Mesothelial cell of epicardium (in vitro differentiated cells): ENCODE measurements at places on chromosomes 13 and 19. TPM values are rescaled to one million over a fixed set of nuclear protein-coding genes. Genes with fewer than 3 reads are reported as not detected.

SIGLECL1 gene
- total RNA-seq: not detected in 3 replicates

VSTM2B gene
- not detected in 3 replicates for total RNA-seq

ATP4A gene
- total RNA-seq: 0.11 to 0.22 TPM (median 0.16 TPM) in 3 replicates

AZU1 gene
- 6.4 to 7.1 TPM (median 6.7 TPM) in 3 replicates for total RNA-seq

GPC6 gene
- 106 to 112 TPM (median 110 TPM) in 3 replicates for total RNA-seq

ZNF730 gene
- 7.0 to 9.1 TPM (median 8.5 TPM) in 3 replicates for total RNA-seq

DNA sequence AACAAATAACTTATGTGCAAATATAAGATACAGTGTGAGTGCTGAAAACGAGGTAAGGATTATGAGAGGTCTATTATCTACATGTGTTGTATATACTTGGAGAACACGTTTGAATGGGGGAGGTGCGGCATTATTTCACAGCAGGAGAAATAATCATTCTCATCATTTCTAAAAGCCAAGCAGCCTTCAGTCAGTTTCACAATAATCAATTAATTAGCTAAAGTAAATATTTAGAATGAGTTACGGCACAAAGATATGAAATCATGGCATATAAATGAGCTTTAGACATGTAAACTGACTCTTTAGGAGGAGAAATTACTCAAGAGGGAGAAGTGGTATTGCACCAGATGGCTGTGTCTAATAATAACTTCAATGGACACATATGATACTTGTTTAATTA lies 366.6 kb downstream of the DNAJC15 start:
- DNase-seq: no peak

GRCh38 chr19:20051841-20052768 lies 12.8 kb upstream of the ZNF682 start:
- DNase-seq: peak; percentile 93

DNA sequence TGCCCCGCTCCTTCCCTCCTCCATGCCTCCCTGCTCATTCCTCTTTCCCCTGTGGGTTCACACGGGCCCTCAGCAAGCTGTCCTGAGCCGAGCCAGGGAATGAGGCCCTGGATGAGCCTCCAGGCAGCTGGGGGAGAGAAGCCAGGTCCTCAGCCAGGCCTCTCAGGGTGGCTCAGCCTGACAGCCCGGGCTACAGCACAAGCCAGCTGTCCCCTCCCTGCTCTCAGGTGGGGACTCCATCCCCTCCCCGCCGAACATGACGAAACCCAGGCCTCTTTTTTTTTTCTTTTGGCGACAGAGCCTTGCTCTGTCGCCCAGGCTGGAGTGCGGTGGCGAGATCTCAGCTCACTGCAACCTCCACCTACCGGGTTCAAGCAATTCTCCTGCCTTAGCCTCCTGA lies 40.0 kb upstream of the MATK start:
- no peak for DNase-seq

- DNase-seq: no peak
Measured at GRCh38 chr13:88063741-88064140, 392.6 kb downstream of the SLITRK5 start.

DNA sequence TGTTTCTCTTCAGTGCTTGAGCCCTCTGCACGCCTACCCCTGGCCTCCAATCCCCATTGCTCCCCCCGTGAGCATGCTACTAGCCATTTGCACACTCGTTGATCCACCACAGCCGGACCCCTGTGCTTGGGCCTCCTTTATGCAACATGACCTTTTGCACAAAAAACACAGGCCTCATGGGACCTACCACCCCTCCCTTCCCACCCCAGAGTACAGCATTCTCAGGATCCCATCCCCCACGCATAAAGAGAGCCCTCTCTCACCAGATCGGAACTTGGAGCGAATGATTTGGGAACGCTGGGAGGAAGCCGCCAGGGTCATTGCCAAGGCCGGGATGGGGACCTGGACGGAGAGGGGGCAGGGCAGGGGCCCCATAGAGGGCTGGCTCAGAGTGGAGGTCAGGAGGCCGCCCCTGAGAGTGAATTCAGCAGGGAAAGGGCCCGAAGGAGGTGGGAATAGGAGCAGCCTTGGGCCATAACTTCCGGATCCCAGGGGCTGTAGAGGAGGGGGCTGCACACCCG lies 754 bp downstream of the MAMSTR start:
- DNase-seq: no peak

DNA sequence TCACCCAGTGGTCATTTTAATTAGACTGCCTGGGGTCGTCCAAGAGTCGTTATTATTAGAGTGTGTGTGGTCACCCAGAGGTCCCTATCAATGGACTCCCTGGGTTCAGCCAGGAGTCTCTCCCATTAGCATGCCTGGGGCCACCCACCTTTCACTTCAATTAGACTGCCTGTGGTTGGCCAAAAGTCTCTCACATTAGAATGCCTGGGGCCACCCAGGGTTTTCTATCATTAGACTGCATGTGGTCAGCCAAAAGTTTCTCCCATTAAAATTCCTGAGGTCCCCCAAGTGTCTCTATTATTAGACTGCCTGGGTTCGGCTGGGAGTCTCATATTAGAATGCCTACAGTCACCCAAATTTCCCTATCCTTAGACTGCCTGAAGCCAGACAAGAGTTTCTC lies 1472.6 kb downstream of the UQCRFS1 start:
- no peak for DNase-seq
